CD4-positive, alpha-beta T cell treated with Interleukin-4 for 1 hour (primary cell): ENCODE measurements at places on chromosomes 2 and 18.

DNA sequence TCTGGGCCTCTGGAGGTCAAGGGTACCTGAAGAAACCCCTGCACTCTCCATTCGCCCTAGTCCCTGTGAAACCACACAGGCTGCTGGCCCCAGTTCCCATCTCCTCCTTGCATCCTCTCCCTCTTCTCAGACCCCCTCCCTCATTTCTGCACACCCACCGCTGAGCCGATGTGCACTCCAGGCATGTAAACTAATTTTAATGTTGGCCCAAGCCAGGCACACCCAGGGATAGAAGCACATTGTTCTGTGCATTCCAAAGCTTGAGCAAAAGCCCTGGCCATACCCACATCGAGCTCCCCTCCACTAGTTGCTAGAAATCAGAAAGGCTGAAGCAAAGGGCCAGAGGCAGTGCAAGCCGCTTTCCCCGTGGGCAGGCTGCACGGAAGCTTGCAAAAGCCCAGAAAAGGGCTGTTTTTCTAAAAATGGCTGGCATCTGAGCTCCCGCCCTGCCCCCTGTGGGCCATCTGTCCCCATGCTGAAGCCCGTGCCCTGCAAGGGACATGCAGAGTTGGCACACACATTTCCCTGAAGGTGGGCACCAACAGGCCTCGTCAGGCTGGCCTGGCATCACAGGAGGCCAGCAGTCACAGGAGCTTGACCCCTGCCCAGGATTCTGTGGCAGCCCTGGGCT is 181.6 kb downstream of the SMAD7 start:
- no peak for DNase-seq

- no peak for DNase-seq
These were observed 128.5 kb upstream of the LGALSL start for GRCh38 chr2:64325477-64325851.

- DNase-seq, result no peak
These were observed 1.7 kb upstream of the TMEM185B start for GRCh38 chr2:120224735-120225548.

DNA sequence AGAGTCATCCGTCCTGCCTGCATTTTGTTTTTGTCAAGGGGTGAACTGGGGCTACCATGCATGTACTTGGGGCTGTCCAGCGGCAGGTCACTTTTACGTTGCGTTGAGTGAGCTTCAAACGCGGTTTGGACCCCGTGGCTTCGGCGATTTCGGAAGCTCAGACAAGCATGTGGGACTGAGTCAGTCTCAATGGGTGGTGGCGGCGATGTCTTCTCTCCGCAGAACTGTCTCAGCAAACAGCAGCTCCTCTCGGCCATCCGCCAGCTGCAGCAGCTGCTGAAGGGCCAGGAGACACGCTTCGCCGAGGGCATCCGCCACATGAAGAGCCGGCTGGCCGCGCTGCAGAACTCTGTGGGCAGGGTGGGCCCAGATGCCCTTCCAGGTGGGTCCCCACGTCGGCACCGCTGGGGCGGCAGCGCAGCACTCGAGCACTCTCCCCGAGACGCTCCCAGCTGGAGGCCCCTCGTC is 21.3 kb downstream of the FBLN7 start:
- DNase-seq, result peak; percentile 29

DNA sequence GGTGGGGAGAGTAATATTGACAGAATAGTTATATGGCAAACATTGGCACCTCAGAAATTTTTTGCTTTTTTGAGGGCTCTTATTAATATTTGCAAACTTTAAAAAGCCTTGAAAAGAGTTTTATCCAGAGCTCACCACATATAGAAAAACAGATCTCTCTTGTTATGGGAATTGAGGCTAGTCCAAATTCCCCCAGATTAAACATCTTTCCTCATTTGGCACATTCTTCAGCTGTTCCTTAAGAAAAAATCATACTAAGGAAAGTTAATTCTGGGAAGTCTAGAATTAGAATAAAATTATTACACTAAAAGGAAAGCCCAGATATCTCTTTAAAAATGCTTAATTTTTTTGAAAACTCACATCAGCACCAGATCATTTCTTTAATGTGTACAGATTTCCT is 5.6 kb downstream of the TFPI start:
- DNase-seq, result no peak

DNA sequence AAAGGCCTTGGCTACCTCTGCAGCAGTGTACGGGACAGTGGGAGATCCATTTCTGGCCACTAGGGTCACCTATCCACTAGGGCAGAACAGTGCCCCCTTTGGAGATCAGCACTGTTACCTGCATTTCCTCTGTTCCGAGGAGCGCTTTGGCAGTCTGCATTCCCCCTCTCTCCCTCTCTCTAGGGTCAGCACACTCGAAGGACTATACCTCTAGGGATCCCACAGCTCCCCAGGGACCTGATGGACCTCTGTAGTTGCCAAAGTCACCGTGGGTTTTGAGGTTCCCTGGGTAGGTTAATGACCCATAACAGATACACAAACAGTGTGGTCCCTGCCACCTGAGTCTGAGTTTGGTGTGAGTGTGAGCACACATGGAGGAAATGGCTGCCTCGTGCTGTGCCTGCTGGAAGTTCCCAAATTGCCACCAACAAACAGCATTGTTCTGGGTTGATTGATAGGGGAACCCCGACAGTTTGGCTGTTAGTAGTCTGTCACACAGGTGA is 99.8 kb upstream of the VWC2L start:
- no peak for DNase-seq

DNA sequence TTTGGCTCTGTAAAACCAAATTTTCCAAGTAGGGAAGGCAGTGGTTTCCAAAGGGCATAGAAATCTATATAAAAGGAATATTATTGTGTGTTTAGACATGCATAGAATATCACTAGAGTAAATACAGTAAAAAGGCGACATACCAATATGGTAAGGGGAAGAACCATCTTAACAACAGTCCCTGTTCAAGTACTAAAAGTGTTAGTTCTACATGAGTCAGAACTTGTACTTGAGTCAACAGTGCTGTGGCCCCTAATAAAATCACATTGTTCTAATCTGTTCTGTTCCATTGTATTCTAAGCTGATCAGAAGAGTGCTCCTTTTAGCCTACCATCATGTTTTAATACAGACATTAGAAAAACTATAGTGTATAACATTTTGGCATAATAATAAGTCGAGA is 36.1 kb upstream of the TNFRSF11A start:
- DNase-seq, result no peak

GRCh38 chr2:227464851-227465250 is 7.1 kb upstream of the AGFG1 start:
- no peak for DNase-seq

GRCh38 chr18:39724652-39725051 is 2159.1 kb upstream of the CELF4 start:
- DNase-seq, result no peak

- DNase-seq, result no peak
These were observed 74.5 kb downstream of the MDH1 start for GRCh38 chr2:63663013-63663864.
